ENCODE measurements at places on chromosomes 12 and 14. TPM values are rescaled to one million over a fixed set of nuclear protein-coding genes. Genes with fewer than 3 reads are reported as not detected.

DNA sequence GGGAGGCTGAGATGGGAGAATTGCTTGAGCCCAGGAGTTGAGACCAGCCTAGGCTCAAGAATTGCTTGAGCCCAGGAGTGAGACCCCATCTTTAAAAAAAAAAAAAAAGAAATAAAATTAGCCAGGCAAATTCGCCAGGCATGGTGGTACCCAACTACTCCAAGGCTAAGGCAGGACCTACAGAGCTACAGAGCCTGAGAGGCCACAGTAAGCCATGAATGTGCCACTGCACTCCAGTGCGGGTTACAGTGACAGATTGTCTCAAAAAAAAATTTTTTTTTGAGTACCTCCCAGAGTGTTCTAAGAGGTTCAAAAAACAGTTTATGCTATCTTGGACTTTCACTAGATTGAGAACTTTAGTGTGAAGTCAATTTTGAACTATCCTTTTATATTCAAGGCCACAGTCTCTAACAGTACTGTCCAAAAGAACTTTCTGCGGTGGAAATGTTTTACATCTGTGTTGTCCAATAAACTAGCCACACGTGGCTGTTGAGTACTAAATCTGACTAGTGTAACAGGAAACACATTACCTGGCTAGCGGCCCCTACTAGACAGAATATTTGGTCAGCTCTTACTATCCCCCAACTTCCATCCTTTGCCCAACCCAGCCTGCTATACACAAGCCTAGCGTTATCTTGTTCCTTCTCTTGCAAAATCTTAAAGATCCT, 2.4 kb downstream of the RPL36AL start:
- no peaks in the 10 kb centered on the region for H3K27me3 ChIP-seq
- H3K27ac ChIP-seq, result no peak overlapping the region
- H3K36me3 ChIP-seq, result peaks cover 5% of the 10 kb centered on the region
- H3K4me1 ChIP-seq, result 0 out of 2 replicates have a peak, but pooled peaks cover 1% of the 10 kb centered on the region
- no peak overlapping the region for H3K4me3 ChIP-seq
- DNase-seq, result no peak

Gene ASIC1
- total RNA-seq, result 2.4 TPM

Gene KRT4
- total RNA-seq, result not detected

Gene ST8SIA1
- total RNA-seq, result 4.4 TPM

DNA sequence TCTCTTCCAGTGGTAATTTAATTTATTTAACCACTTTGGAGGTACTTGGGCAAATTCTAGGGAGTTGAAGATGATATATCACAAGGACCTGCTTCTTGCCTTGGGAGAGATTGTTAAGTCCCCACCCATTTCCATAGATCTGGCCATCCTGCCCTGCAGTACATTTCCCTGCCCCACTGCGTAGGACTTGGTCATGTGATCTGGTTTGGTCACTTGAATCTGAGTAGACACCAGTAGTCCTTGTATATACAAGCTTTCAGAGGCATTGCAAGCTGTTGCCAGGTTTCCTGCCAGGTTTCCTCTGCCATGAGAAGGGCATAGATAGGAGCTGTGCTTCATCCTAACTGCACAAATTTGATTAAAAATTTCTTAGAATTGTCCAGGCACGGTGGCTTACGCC, 200.0 kb downstream of the ADAMTS20 start:
- H3K4me3 ChIP-seq, result no peak overlapping the region
- no peaks in the 10 kb centered on the region for H3K4me1 ChIP-seq
- DNase-seq, result no peak
- H3K36me3 ChIP-seq, result no peaks in the 10 kb centered on the region
- H3K27ac ChIP-seq, result no peak overlapping the region

Gene KRT74
- not detected for total RNA-seq

Gene KRT83
- not detected for total RNA-seq

Gene HCAR1
- not detected for total RNA-seq

Gene CYP27B1
- 3.3 TPM for total RNA-seq

Gene METTL25
- 8.3 TPM for total RNA-seq

DNA sequence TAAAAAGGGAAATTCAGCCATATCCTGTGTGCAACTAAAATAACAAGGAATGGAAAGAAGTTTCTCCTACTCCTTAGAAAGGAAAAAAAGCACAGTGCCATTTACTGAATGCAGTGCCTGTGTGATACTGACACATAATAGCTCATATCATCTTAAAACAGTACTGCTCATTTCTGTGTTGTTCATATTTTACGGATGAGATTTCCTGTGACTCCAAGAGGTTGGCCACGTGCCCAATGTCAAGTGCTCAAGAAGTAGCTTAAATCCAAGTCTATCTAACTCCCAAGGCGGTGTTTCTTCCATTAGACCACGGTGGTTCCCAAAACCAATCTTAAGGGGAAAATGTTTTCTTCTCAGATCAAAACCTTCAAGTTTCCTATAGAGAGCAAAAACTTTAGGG, 20.0 kb downstream of the MAP3K9 start:
- no peaks in the 10 kb centered on the region for H3K4me1 ChIP-seq
- DNase-seq, result no peak
- H3K27ac ChIP-seq, result no peak overlapping the region
- no peaks in the 10 kb centered on the region for H3K27me3 ChIP-seq
- no peak overlapping the region for H3K4me3 ChIP-seq

Gene CINP
- 53.2 TPM for total RNA-seq

- no peak overlapping the region for H3K4me3 ChIP-seq
- no peak overlapping the region for H3K27ac ChIP-seq
- H3K4me1 ChIP-seq, result no peaks in the 10 kb centered on the region
- no peak for DNase-seq
- no peaks in the 10 kb centered on the region for H3K36me3 ChIP-seq
Measured at GRCh38 chr14:42163136-42163535, 556.5 kb downstream of the LRFN5 start.

DNA sequence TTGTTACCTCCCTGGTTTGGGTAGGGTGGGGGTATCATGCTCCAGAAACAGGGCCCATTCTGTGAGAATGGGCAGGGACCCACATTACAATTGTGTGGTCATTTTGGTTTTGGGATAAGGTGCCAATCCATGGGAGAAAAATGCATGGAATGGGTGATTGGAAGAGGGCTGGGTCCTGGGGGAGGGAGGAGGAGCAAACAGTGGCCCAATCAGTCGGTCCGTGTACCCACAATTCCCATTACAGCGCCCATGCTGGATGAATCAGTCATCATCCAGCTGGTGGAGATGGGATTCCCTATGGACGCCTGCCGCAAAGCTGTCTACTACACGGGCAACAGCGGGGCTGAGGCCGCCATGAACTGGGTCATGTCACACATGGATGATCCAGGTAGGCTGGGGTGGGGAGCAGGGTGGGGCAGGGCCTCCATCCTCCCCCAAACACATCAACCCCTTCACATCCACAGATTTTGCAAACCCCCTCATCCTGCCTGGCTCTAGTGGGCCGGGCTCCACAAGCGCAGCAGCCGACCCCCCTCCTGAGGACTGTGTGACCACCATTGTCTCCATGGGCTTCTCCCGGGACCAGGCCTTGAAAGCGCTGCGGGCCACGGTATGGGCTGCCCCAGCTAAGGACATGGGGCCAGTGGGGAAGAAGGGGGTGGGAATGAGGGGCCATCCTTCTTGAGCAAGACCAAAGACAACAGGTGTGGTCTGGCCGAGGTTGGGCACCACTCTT, 3.6 kb upstream of the TPI1 start:
- peaks cover 23% of the 10 kb centered on the region for H3K36me3 ChIP-seq
- DNase-seq, result no peak
- no peaks in the 10 kb centered on the region for H3K27me3 ChIP-seq
- no peak overlapping the region for H3K27ac ChIP-seq

DNA sequence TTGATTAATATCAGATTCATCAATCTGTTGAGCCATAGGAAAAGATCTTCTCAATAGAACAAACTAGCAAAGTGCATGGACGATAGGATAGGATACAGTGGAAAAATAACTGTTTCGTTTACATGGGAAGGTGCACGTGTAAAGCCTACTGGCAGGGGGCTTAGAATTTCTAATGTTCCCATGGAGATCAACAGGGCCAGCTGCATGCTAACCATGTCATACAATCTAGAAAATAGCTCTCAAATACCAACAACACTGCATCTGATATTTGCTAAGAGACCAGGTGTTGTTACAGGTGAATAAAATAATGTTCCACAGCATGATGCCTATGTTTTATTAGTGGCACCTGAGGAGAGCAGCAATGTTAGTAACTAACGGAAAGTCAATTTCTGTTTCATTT, 72.5 kb downstream of the ACSS3 start:
- no peak for DNase-seq
- no peaks in the 10 kb centered on the region for H3K27me3 ChIP-seq
- H3K27ac ChIP-seq, result no peak overlapping the region
- H3K4me1 ChIP-seq, result no peaks in the 10 kb centered on the region
- no peak overlapping the region for H3K4me3 ChIP-seq
- H3K36me3 ChIP-seq, result no peaks in the 10 kb centered on the region

DNA sequence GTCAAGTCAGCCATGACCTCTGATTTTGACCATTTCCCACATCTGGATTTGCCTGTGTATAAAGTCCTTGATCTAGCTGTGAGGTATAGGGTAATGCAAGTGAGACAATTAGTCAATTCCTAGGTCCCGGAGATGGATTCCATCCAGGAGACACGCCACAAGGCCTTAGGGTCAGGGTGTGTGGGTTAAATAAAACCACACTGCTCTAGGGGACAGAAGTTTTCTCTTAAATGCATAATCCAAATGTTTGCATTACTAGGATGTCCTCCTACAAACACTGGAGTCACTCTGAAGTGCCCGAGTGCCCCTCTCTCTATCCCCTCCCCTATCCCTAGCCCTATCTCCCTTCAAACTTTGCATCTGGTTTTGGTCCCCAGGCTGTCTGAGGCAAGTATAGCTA, 26.8 kb downstream of the LRIG3 start:
- no peak overlapping the region for H3K4me3 ChIP-seq
- no peaks in the 10 kb centered on the region for H3K27me3 ChIP-seq
- H3K4me1 ChIP-seq, result no peaks in the 10 kb centered on the region
- H3K27ac ChIP-seq, result no peak overlapping the region
- DNase-seq, result no peak

Gene NPFF
- total RNA-seq, result 0.80 TPM

Gene BHLHE41
- 3.4 TPM for total RNA-seq

Gene SP1
- 75.2 TPM for total RNA-seq

Gene MYO1H
- not detected for total RNA-seq

- H3K27ac ChIP-seq, result no peak overlapping the region
- H3K36me3 ChIP-seq, result no peaks in the 10 kb centered on the region
- no peaks in the 10 kb centered on the region for H3K4me1 ChIP-seq
- no peak overlapping the region for H3K4me3 ChIP-seq
- no peak for DNase-seq
Measured at GRCh38 chr14:52422650-52423356, 108.7 kb downstream of the PTGER2 start.

Gene FAR2
- total RNA-seq, result 25.3 TPM

Gene ADAMTS20
- 4.5 TPM for total RNA-seq

GRCh38 chr12:106981788-106982187, 5.2 kb downstream of the MTERF2 start:
- H3K27me3 ChIP-seq, result no peaks in the 10 kb centered on the region
- peaks cover 5% of the 10 kb centered on the region for H3K4me1 ChIP-seq
- no peak overlapping the region for H3K4me3 ChIP-seq

- H3K27me3 ChIP-seq, result no peaks in the 10 kb centered on the region
- H3K27ac ChIP-seq, result no peak overlapping the region
- DNase-seq, result no peak
- H3K4me3 ChIP-seq, result no peak overlapping the region
- H3K4me1 ChIP-seq, result no peaks in the 10 kb centered on the region
- H3K36me3 ChIP-seq, result no peaks in the 10 kb centered on the region
Measured at GRCh38 chr12:97573901-97574300, 111.3 kb downstream of the RMST start.

DNA sequence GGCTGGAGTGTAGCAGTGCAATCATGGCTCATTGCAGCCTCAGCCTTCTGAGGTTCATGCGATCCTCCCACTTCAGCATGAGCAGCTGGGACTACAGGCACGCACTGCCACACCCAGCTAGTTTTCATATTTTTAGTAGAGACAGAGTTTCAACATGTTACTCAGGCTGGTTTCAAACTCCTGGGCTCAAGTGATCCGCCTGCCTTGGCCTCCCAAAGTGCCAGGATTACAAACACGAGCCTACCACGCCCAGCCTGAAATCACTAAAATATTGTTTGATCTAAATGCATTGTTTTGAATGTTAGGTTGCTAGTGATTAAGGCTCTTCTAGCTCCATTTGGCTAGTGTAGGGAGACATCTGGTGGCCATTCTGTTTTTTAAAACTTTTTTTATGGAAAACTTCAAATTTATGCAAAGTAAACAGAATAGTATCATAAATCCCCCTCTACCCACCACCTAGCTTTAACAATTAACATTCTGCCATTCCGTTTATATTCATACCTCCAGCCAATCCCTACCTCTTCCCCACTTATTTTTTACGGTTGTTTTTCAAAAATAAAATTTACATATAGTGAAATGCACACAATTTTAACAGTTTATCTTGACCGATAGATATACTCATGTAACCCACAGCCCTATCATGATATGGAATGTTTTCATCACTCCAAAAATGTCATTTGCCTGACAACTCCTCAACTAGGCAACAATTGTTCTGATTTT, 37.8 kb downstream of the MYO1H start:
- no peaks in the 10 kb centered on the region for H3K4me1 ChIP-seq
- H3K27me3 ChIP-seq, result no peaks in the 10 kb centered on the region
- no peak overlapping the region for H3K4me3 ChIP-seq

DNA sequence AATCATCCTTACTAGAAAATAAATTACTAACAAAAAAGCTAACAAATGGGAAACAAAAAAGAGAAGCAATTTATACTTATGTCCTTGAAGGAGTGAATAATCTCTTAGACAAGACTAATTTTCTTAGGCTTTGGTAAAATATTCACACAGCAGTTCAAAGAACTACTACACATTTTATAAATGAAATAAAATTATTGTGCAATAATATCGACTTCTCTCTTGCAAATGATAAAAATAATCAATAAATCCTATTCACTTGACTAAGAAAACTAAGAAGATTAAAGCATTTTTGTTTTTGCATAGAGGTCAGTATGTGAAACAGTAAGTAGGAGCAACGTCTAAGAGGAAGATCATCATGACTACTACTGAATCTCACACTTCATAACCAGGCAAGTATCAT, 82.0 kb downstream of the EML5 start:
- no peak overlapping the region for H3K27ac ChIP-seq
- H3K4me3 ChIP-seq, result no peak overlapping the region
- H3K36me3 ChIP-seq, result no peaks in the 10 kb centered on the region
- H3K4me1 ChIP-seq, result no peaks in the 10 kb centered on the region

Gene EPYC
- total RNA-seq, result not detected

DNA sequence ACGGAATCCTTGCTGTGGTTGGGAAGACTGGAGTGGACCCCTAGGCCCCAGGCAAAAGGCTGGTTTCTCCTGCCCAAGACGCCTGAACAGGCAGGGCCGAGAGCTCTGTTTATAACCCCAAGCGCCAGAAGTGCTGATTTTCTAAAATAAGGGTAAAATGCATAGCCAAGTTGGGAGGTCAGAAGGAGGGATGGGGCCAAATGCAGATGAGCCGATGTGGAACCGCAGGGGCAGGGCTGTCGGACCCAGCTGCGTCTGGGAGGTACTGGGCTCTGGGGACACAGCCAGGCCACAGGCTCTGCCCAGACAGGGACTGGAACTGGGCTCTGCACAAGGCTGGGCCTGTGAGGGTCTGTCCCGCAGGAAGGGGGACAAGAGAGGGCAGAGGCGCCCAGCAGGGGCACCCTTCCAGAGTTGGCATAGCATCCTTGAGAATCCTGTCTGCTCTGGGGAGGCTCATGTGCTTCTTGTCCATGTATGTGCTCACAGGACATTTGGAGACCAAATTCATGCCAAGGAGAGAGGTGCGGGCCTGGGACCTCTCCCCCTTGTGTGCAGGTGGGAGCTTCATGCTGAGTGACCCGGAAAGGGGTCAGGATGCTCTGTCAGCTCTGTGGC, 49.1 kb downstream of the JAG2 start:
- no peaks in the 10 kb centered on the region for H3K27me3 ChIP-seq
- H3K4me3 ChIP-seq, result no peak overlapping the region
- H3K36me3 ChIP-seq, result no peaks in the 10 kb centered on the region
- H3K4me1 ChIP-seq, result no peaks in the 10 kb centered on the region

Measured in H1 (cell line).